ENCODE measurements at places on chromosomes 6 and 20.

- no peak for DNase-seq
Observed at GRCh38 chr6:77341058-77341986, 122.0 kb downstream of the HTR1B start.

- DNase-seq = no peak
Observed at GRCh38 chr20:62063315-62063980, 2.2 kb downstream of the TAF4 start.

DNA sequence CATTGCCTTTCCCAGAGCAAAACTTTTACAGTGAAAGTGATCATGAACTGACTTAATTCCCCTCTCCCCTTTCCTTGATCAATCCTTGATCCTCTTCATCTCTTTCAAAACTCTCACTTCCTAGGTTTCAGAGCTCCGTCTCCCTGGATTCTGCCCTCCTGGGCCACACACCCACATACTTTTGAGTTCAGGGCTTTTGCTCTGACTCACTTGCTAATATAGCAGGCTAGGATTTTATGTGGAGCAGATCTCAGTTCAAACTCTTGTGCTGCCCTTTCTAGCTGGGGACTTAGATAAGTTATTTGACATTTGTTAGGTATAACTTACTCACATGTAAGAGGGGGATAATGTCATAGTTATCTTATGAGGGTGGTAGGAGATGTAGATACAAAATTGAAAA, 109.1 kb upstream of the MLIP start:
- DNase-seq = no peak

GRCh38 chr6:128531696-128532095, 11.3 kb upstream of the PTPRK start:
- DNase-seq = no peak

DNA sequence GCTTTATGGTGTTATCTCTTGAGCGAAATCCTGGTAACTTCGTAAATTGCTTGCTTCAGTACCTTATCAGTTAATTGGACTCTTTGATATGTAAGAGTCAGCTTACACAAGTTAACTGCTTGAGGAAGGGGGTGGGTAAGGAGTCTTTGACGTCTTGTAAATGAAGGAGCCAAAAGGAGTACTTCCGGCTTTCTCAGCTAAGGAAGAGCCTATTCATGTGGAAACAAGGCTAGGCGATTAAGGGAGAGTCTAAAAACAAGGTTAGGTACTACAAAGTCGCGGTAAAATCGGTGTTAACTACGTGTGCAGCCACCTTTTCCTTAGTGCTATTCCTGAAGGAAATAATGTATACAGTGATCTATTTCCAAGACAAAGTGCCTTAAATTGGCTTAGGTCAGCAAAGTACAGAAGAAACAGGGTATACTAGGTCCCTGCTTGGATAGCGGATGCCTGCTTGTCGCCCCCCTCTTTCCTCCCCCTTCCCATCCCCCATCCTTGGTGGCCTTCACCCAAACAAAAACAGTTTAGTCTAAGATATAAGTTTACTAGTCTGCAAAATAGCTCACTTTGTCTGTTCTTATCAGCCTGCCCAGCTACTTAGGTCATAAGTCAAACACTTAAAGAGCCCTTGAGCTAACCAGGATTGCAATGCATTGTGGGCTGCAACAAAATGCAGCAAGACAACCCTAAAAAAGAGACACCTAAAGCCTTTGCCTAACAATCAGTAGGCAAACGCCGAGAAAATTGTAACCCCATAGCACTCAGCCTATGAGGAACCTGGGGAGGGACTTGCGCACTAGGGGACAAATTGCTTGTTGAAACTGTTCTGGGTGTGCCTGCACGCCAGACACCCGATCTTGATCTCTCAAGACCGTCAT, 147.3 kb downstream of the TRIM27 start:
- DNase-seq = no peak

GRCh38 chr6:122059918-122060317, 339.5 kb upstream of the HSF2 start:
- no peak for DNase-seq

DNA sequence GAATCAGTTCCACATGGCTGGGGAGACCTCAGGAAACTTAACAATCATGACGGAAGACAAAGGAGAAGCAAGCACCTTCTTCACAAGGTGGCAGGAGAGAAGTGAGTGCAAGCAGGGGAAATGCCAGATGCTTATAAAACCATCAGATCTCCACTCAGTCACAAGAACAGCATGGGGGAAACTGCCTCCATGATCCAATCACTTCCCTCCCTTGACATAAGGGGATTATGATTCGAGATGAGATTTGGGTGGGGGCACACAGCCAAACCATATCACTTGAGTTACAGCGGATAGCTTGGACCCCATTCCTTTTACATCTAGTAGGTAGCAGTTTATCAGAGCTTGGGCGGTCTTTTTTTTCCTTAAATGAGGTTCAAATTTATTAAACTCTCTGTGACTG, 19.1 kb downstream of the AFDN start:
- no peak for DNase-seq

- no peak for DNase-seq
Observed at GRCh38 chr6:108627692-108628550, 67.2 kb downstream of the FOXO3 start.

GRCh38 chr20:61668065-61668650, 397.5 kb downstream of the TAF4 start:
- no peak for DNase-seq

DNA sequence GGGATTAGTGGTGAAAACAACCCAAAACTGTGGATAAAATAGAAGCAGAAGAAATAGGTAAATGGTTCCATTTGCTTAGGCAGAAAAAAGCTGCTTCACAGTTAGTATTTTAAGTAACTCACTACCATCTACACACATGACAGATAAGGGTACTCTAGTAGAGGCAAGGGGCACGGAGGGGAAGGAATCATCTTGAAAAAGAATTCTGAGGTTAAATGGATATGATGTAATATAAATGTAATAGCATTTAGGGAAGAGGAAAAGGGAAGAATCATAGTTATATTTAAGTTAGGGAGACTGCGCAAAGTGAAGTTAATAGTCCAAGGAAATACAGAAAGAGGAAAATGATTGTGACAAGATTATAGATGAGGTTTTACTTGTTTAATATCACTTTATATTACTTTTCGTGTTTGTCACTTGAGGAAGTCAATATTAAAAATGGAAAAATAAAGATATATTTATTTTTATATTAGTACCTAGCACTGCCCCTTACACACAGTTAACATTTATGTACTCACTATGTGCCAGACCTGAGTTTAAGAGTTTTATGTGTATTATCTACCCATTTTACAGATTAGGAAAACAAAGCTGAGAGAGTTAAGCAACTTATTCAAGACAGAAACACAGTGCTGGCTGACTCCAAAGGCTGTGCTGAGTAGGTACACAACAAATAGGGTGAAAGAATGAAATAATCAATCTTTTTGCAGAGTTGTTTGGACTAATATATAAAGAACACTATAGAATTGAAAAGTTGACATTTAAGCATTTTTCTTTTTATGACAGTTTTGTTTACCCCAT, 128.1 kb downstream of the REV3L start:
- DNase-seq = no peak

- no peak for DNase-seq
Observed at GRCh38 chr6:20846602-20847028, 312.4 kb downstream of the CDKAL1 start.

DNA sequence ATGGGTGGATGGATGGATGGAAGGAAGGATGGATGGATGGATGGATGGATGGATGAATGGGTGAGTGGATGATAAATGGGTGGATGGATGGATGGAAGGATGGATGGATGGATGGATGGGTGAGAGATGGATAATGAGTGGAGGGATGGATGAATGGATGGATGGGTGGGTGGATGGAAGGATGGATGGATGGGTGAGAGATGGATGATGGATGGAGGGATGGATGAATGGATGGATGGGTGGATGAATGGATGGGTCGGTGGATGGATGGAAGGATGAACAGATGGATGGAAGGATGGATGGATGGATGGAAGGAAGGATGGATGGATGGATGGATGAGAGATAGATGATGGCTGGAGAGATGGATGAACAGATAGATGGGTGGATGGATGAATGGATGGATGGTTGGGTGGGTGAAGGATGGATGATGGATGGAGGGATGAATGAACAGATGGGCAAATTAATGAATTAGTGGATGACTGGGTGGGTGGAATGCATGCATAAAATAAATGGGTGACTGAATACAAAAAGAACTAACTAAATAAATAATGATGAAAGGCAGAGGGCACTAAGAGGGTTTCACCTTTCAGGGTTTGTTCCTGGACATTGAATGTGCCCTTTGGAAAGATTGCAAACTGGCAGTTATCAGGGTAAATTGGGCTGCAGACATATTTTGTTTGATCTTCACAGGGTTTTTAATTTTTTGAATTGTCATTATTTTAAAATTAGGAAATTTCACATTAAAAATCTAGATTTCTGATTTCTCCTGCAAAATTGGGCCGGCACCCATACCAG, 50.9 kb upstream of the PTPN1 start:
- no peak for DNase-seq

DNA sequence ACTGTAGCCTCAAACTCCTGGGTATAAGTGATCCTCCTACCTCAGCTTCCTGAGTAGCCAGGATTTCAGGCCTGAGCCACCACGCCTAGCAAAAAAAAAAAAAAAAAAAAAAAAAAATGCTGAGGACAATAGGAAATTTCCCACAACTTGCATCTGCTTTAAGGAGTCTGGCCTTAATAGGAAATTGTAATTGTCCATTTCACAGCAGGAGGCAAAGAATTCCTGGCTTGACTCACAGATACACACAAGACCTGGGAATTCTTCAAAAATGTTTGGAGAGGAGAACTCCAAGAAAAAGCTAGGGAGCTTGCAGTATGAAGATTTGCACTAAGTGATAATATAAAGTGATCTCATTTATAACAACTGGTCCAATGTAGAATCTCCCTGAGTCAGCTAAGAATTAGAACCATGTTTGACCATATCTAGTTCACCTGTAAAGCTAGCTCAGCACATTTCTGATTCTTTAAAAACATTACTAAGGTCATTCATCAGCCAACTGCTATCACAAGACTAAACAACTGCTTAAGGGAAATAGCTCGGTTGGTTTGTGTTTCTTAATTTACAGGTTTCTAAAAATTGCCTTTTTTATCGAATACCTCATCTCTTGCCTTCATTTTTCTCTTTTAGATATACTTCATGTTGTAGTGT, 80.2 kb upstream of the SLC2A12 start:
- no peak for DNase-seq
